Uterus (tissue), 4 donors: ENCODE measurements at places on chromosomes 5 and 9. TPM values are rescaled to one million over a fixed set of nuclear protein-coding genes. Genes with fewer than 3 reads are reported as not detected.

Gene NAIF1
- total RNA-seq, result 11.9 TPM

DNA sequence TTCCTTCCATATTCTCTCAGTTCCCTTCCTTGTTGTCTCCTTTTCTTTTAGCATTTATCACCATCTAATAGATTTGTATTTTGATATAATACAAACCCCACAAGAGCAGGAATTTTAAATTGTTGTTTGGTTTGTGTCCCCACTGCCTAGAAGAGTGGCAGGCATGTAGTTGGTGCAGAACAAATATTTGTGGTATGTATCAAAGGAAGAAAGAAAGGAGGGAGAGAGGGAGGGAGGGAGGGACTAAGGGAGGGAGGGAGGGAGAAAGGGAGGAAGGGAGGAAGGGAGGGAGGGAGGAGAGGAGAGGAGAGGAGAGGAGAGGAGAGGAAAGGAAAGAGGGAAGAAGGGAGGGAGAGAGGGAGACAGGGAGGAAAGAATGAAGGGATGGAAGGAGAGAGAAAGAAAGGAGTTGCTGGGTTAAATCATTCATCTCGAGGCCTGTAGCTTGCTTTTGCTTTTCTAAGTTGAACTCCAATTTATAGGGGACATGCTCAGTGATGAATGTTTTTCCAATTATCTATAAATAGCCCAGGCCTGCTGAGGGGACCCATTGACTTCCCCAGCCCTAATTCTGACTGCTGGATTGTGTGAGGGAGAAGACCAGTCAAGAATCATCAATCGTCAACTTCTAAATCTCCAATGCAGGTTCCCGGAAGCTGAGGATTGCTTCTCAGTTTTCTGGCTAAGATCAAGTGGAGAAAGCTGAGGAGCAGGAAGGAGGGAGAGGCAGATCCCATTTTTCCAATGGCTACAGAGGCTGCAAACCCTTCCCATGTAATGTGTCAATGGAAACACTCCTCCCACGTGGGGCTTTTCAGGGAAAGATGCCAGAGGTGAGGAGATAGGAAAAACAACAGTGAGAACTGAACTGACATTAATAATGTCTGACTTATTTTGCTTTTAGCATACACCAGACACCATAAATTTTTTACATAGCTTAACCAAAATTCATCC lies 320.7 kb downstream of the ASTN2 start:
- H3K27ac ChIP-seq, result no peak overlapping the region
- H3K4me1 ChIP-seq, result peaks cover 6% of the 10 kb centered on the region
- H3K36me3 ChIP-seq, result no peaks in the 10 kb centered on the region
- H3K27me3 ChIP-seq, result no peaks in the 10 kb centered on the region
- no peak overlapping the region for H3K4me3 ChIP-seq

GRCh38 chr5:31664566-31664965 lies 25.6 kb downstream of the PDZD2 start:
- no peaks in the 10 kb centered on the region for H3K4me1 ChIP-seq
- H3K4me3 ChIP-seq, result no peak overlapping the region
- H3K27me3 ChIP-seq, result no peaks in the 10 kb centered on the region
- H3K27ac ChIP-seq, result no peak overlapping the region
- DNase-seq, result no peak

- H3K27me3 ChIP-seq, result no peaks in the 10 kb centered on the region
- H3K4me1 ChIP-seq, result no peaks in the 10 kb centered on the region
- H3K27ac ChIP-seq, result no peak overlapping the region
Observed at GRCh38 chr5:93305984-93306383, 275.0 kb downstream of the NR2F1-AS1 start.

DNA sequence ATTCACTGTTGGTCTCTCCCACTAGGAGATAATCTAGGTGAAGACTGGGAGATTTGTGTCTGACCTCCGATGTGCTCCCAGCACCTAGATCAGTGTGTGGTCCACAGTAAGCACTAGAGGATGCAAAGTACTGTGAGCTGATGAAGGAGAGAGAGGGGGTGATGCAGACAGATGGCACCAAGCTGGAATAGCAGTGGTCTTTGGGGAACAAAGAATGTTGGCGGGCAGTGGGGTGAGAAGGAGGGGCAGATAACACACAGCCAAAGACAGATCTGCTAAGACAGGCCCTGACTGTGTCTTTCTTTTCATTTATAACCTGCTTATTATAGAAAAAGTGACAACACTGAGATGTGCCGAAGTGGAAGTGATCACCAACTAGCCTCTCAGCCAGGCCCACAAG lies 37.5 kb downstream of the ERGIC1 start:
- H3K27me3 ChIP-seq, result no peaks in the 10 kb centered on the region
- H3K4me1 ChIP-seq, result peaks cover 32% of the 10 kb centered on the region
- no peaks in the 10 kb centered on the region for H3K36me3 ChIP-seq
- peak overlapping the region; percentile 89 for H3K27ac ChIP-seq

DNA sequence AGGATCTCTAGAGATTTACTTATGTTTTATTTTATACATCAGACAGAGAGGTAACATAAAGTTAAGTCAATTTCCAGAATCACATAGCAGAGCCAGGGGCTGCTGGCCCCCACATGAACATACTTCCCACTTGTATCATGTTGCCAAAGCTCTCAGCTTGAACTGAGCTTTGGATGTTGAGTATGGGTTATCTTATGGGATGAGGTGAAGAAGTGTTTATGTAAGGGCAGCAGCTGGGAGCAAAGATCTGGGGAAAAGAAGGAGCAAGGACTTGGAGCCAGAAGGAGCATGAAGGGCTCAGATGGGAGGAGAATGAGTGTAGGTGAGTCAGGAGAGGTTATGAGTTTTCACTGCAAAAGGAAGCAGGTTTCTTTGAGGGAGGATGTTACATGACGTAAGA lies 72.0 kb downstream of the MROH2B start:
- H3K4me1 ChIP-seq, result no peaks in the 10 kb centered on the region
- H3K4me3 ChIP-seq, result no peak overlapping the region
- H3K27ac ChIP-seq, result no peak overlapping the region
- no peaks in the 10 kb centered on the region for H3K36me3 ChIP-seq
- H3K27me3 ChIP-seq, result no peaks in the 10 kb centered on the region

- H3K27ac ChIP-seq, result no peak overlapping the region
- no peak overlapping the region for H3K4me3 ChIP-seq
- no peaks in the 10 kb centered on the region for H3K27me3 ChIP-seq
- no peaks in the 10 kb centered on the region for H3K36me3 ChIP-seq
- no peak for DNase-seq
- H3K4me1 ChIP-seq, result no peaks in the 10 kb centered on the region
Observed at GRCh38 chr9:74140141-74140540, 357.0 kb upstream of the RORB start.

- no peak for DNase-seq
- no peaks in the 10 kb centered on the region for H3K4me1 ChIP-seq
- no peaks in the 10 kb centered on the region for H3K36me3 ChIP-seq
- no peak overlapping the region for H3K27ac ChIP-seq
- H3K4me3 ChIP-seq, result no peak overlapping the region
Observed at GRCh38 chr5:124996764-124997077, 250.3 kb upstream of the ZNF608 start.

GRCh38 chr9:123168586-123168985 lies 99.8 kb downstream of the STRBP start:
- DNase-seq, result no peak
- no peaks in the 10 kb centered on the region for H3K4me1 ChIP-seq
- no peak overlapping the region for H3K27ac ChIP-seq
- H3K4me3 ChIP-seq, result no peak overlapping the region
- no peaks in the 10 kb centered on the region for H3K36me3 ChIP-seq

DNA sequence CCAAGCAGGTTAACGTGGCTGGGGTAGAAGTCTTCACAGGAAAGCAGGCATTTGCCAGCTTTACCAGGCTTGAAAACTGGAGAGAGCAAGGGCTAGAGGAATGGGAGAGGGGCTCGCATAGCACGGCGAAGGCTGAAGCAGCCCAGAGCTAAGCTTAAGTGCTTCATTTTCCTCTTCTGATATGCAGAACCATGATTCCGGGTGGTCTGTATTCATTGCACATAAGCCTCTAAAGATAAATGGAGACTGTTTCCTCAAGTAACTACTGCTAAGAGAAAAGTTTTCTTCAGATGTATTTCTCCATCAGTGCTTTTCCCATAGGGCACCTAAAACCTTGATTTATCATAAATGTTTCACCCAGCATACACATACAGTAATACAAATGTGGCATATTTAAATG lies 414.1 kb downstream of the MLLT3 start:
- no peak for DNase-seq
- H3K27ac ChIP-seq, result no peak overlapping the region
- no peak overlapping the region for H3K4me3 ChIP-seq
- H3K4me1 ChIP-seq, result no peaks in the 10 kb centered on the region
- no peaks in the 10 kb centered on the region for H3K27me3 ChIP-seq
